ENCODE measurements at places on chromosomes 2 and 18. TPM values are rescaled to one million over a fixed set of nuclear protein-coding genes. Genes with fewer than 3 reads are reported as not detected.

DNA sequence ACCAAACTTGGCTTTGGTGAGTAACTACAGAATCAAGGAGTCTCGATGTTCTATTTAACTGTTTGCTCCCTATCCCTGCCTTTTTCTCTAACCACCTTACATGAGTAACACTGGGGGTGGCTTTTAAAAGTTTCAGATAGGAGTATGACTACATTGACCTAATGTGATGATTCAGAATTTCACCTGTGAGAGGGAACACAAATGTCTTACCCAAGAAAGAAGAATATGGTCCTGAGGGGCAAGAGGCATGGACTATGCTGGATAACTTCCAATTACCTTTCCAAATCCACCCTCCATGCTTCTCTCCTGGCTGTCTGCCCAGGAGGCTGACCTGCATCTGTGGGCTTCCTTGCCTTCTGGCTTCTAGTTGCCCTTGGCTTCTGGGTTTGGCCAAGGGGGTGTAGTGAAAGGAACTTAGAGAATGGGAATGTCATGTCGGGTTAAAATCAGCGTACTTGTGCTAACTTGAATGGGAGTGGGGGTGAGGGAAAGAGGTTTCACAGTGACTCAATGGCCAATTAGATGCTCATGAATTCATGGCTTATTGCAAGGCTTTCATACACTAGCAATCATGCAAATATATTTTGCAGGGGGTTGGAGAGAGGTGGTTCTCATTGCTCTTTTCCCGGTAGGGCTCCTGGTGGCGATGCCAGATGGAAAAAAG is 5.3 kb upstream of the IL36G start:
- DNase-seq, result no peak

Gene AFF3
- total RNA-seq, result 22.1 TPM

GRCh38 chr18:13455960-13456481 is 237.5 kb downstream of the LDLRAD4 start:
- DNase-seq, result no peak

DNA sequence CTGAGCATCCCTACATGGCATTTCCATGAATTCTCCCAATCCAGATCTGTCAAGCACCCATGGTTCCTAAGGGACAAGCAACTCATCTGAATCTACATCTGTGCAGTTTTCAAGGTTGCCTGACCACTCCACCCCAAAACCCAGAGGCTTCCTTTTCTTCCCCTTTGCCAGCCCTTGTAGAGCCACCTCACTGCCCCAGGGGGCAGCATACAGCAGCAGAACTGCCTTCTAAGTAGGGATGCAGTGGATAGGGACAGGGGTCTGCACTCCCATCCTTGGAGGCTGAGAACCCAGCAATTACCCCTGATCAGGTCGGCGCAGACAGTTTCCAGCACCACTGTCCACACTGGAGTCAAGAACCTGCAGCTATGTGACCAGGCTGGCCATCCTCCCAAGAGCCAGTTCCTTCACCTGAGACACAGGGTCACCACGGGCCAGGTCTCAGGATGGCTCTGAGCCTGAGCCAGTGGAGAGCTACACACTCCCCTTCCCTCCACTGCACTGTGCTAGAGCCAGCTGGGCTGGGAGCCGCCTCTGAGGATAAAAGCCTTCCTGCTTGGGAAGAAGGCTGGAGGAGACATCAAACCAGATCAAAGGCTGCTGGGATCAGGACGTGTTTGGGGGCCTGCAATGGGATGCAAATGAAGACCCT is 283.1 kb downstream of the CELF4 start:
- DNase-seq, result no peak

DNA sequence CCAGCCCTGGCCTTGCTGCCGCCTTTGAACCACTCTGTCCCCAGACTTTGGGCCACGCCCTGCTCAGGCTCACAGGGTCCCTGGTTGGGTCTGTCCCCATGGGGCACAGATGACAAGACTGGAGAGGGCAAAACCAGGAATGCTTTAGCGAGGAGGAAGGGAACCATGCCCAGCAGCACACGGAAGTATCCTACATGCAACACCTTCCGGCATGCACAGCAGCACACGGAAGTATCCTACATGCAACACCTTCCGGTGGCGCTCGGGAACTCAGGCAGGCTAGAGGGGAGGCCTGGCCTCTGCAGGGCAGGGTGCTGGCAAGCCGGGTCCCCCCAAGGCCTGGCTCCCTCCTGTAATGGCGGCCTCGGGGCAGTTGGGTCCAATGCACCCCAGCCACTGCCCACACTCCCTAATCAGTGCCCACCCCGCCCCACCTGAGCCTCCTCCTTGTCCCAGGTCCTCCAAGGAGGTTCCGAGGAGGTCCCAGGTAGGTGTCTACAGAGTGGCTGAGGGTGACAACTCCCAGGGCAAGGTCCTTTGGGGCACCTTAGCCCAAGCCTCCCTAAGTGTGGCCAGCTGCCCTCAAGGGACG is 33.6 kb upstream of the SNED1 start:
- DNase-seq, result no peak

GRCh38 chr2:226086190-226086589 is 686.7 kb downstream of the NYAP2 start:
- DNase-seq, result no peak

Gene HSBP1L1
- 9.4 TPM for total RNA-seq
